ENCODE measurements at places on chromosomes 3 and 15.

DNA sequence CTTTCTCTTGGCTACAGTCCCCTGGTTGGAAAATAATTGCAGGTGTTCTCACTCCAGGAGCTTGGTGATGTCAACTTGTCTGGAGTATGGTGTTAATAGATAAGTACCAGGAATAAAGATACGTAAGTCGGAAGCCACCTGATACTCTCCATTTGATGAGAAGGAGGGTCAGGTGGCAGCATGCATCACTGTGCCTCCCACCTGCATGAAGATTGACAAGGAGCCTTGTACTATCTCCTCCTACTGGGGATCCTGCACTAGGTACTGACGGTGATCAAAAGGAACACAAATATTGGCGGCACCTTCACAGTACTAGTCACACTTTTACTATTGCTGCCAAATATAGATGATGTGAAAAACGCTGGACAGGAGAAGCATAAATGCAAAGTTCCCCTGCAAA, 32.6 kb upstream of the GABRB3 start:
- DNase-seq = no peak

DNA sequence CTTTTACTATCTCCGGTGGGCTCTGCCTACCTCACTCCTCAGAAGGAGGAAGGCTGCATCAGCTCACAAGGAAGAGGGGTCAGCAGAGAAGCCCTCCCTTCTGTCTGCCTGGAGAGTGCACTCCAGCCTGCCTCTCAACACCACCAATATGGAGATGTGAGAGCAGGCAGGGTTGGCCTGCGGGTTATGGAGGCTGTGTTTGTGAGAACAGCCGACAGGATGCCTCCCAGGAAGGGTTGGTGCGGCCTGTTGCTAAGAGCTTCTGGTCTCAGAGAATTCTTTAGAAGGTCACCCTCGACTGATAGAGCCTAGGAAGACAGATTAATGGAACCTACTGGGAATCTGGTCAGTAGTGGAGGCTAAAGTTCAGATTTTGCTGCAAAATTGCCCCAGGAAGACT, 326.1 kb downstream of the NTRK3 start:
- no peak for DNase-seq

GRCh38 chr15:62324382-62324781, 159.3 kb upstream of the C2CD4B start:
- DNase-seq = no peak

- no peak for DNase-seq
Observed at GRCh38 chr3:43307226-43307625, 20.9 kb downstream of the SNRK start.

DNA sequence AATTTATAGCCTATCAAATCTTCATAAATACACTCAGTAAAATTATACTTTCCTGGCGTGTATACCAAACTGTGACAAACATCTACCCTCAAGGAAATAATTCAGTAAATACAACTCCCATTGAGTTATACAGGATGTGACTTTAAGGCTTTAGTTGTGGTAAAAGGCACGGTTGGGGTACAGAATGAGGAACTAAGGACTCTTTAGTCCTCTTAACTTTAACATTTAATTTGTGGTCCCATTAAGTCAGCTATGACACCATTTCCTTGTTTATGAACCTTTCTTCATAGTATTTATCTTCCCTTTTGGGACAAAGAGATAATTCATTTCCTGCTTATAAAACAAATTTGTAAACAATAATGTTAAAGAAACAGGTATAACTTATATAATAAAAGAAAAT, 30.2 kb downstream of the IFT80 start:
- DNase-seq = no peak

DNA sequence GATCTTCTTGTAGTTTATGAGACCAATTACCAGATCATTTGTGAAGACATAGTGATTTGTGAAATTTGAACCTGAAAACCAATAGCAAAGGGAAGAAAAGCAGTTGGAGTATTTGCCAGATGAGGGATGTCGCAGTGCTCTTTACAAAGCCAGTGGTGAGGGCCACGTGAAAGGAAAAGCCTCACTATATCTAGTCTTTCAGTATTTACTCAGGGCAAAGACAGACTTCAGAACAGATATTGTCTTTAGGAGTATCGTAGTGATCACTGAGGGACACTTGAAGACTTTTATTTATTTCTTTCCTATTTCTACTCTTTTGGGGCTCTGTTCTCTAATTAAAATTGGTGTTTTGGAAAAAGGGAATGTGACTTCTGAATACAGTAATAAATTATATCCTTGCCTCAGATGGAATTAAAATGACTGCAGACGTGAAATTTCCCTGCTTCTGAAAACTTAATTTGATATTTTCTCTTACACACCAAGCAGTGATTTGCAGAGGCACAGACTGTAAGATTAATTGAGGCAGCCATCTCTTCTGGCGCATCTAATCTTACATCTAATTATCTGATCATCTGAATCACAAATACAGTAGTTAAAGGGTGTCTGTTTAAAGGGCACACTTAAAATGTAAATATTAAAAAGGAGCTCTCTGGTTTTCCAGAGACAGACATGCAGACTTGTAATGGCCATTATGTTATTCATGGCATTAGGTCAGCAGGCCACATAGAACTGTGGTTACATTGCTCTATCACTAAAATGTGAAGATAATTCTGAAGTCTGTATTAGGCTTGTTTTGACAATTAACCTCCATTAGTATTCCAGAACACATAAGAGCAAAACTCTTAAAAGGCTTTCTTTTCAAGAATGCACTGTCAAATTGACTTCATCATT, 193.0 kb upstream of the GOLIM4 start:
- no peak for DNase-seq

DNA sequence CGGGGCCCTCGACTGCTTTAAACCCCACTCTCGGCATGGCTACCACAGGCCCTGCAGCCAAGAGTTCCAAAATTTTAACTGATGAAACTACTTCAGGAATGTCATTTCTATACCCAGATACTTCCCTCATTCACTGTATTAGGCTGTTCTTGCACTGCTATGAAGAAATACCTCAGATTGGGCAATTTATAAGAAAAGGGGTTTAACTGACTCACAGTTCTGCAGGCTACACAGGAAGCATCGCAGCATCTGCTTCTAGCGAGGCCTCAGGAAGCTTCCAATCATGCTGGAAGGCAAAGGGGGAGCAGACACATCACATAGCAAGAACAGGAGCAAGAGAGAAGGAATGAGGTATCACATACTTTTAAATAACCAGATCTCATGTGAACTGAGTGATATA, 21.6 kb upstream of the ALCAM start:
- no peak for DNase-seq

DNA sequence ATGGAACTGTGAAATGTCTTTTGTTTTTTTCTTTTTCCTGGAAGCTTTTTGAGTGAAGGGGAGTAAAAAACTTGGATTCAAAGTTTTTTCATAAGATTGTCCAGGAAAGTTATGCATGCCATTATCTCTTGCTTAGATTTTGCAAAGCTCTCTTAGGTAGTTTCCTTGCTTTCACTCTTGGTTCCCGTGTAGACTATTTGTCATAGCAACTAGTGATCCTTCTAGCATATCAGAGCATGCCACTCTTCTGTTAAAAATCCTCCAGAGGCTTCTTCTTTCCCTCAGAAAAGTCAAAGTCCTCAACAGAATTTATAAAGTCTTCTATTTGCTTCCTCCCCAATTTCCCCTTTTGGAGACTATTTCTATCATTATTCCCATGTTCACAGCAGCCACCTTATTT, 21.1 kb downstream of the GTF2E1 start:
- no peak for DNase-seq

Measured in fibroblast of skin of left biceps (primary cell).